ENCODE measurements at places on chromosomes 3 and 15.

DNA sequence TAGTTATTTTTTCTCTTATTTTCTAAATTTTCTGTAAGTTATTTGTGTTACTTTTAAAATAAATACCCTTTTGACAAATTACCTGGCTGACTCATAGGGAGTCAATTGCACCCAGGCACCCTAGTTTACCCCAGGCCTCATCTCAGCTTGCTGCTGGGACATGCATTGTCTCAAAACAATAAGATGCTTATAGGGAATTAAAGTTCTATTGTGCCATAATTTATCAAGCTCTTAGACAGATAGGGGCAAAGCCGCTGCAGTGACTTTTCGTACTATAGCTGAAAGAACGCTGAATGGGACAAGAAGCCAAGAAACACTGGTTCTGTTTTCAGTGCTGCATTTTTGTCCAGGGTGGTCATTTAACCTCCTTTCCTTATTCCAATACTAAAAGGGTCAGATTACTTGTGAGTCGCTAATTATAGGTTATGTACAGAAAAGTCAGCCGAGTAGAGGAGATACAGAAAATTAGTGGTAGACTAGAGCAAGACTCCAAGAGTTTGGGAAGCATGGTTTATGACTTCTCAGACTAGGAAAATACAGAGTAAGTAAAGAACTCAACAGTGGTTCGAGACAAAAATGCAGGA is 50.3 kb downstream of the EXD1 start:
- no peak overlapping the region for H3K27ac ChIP-seq
- no peaks in the 10 kb centered on the region for H3K27me3 ChIP-seq
- no peak overlapping the region for H3K4me3 ChIP-seq
- no peaks in the 10 kb centered on the region for H3K36me3 ChIP-seq

GRCh38 chr3:128424508-128425069 is 42.1 kb downstream of the DNAJB8 start:
- H3K27ac ChIP-seq = peak overlapping the region; percentile 44
- peaks cover 66% of the 10 kb centered on the region for H3K4me1 ChIP-seq
- H3K36me3 ChIP-seq = no peaks in the 10 kb centered on the region

DNA sequence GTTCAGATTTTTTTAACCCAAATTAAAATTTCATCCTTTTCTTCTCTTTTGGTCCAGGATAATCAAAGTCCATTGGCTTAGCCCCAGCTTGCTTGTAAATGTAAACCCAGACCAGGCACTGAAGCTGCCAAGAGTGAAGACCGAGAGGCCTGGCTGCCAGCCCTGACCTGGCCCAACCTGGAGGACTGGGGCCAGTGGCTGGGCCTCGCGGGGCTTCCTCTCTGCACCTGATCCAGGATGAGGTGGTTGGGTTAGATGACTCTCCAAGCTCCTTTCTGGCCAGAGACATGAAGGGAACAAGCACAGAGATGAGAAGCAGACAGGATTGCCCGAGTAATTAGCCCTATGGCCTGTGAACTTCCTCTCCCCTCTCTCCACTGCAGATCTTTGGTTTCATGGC is 50.6 kb downstream of the CMTM6 start:
- H3K27me3 ChIP-seq = no peaks in the 10 kb centered on the region
- H3K4me1 ChIP-seq = no peaks in the 10 kb centered on the region
- no peak overlapping the region for H3K27ac ChIP-seq
- peaks cover 3% of the 10 kb centered on the region for H3K36me3 ChIP-seq
- DNase-seq = no peak
- H3K4me3 ChIP-seq = no peak overlapping the region

GRCh38 chr3:132641837-132642538 is 17.6 kb downstream of the ACAD11 start:
- no peaks in the 10 kb centered on the region for H3K4me1 ChIP-seq
- H3K36me3 ChIP-seq = 0 out of 2 replicates have a peak, but pooled peaks cover 6% of the 10 kb centered on the region
- H3K27ac ChIP-seq = no peak overlapping the region
- peak; percentile 22 for DNase-seq

DNA sequence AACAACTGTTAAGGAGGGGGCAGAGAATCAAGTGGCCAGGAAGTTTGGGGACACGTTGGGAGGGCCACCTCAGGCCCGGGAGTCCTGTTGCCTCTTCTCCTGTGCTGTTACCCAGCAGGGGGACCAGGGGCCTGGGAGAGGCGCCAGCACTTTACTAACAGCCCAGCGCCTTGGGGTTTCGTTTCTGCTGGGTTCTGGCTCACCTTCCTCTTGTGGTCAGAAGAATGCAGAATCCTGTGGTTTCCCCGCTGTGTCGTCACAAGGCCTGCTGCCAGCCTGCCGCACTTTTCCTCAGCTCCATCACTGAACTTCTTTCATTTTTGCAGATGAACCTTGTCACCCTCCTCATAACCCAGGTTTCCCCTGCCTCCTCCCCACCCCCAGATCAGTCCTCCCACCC is 67.7 kb downstream of the SLC30A4 start:
- peak overlapping the region; percentile 7 for H3K27ac ChIP-seq
- DNase-seq = peak; percentile 73
- H3K4me3 ChIP-seq = peak overlapping the region; percentile 13
- H3K27me3 ChIP-seq = no peaks in the 10 kb centered on the region

- H3K36me3 ChIP-seq = no peaks in the 10 kb centered on the region
- no peak overlapping the region for H3K27ac ChIP-seq
- H3K4me3 ChIP-seq = no peak overlapping the region
- no peaks in the 10 kb centered on the region for H3K4me1 ChIP-seq
- DNase-seq = no peak
- H3K27me3 ChIP-seq = no peaks in the 10 kb centered on the region
Measured at GRCh38 chr3:48347500-48347899, 14.0 kb upstream of the SPINK8 start.

- peaks cover 6% of the 10 kb centered on the region for H3K4me1 ChIP-seq
- H3K36me3 ChIP-seq = peaks cover 75% of the 10 kb centered on the region
- no peaks in the 10 kb centered on the region for H3K27me3 ChIP-seq
- H3K27ac ChIP-seq = no peak overlapping the region
- DNase-seq = no peak
- H3K4me3 ChIP-seq = no peak overlapping the region
Measured at GRCh38 chr3:42635111-42635510, 18.4 kb upstream of the ZBTB47 start.

GRCh38 chr3:57006179-57006657 is 54.2 kb upstream of the SPATA12 start:
- no peaks in the 10 kb centered on the region for H3K27me3 ChIP-seq
- H3K4me1 ChIP-seq = peaks cover 39% of the 10 kb centered on the region
- peak overlapping the region; percentile 84 for H3K27ac ChIP-seq
- no peak for DNase-seq
- no peaks in the 10 kb centered on the region for H3K36me3 ChIP-seq
- H3K4me3 ChIP-seq = no peak overlapping the region

DNA sequence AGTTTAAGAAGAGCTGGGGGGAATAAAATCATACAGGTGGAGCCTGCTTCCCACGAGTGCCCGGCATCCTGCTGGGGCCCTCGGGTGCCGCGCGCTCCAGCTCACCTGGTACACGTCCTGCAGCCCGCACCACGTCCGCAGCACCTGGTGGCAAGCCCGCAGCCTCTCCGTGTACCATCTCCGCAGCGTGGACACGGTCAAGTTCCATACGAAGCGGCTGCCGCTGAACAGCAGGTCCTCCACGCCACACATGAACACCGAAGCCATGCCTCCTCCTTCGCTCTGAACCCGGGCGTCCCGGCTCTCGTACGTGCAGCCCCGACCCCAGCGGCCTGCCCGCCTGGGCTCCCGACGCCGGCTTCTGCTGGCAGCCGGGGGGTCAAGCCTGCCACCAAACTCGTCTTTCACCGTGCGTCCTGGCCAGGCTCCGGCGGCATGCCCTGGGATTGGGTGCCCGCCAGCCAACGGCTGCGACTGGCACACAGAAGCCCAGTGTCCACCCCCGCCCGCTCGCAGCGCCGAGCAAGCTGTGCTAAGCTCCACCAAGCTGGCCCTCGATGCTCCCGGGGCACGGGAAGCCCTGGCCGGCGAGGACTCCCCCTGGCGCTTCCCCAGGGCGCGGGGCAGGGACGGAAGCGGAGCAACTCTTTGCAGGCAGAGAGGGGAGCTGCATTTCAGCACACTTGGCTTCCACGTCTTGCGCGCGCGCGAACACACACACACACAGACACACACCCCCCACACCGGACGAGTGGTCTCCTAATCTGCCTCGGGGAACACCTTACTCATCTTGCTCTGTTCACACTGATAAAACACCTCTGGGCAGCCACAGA is at the start of gene FRMD4B:
FRMD4B (minus strand) TSS at position 366 of the 833 bp plus-strand sequence; CDS start at position 267, 99 bp downstream.
- H3K36me3 ChIP-seq = no peaks in the 10 kb centered on the region
- no peak within 1 kb of the TSS for H3K27ac ChIP-seq
- peaks cover 38% of the 10 kb centered on the region for H3K27me3 ChIP-seq
- H3K4me1 ChIP-seq = no peaks in the 10 kb centered on the region
- H3K4me3 ChIP-seq = no peak within 1 kb of the TSS

- DNase-seq = no peak
- no peaks in the 10 kb centered on the region for H3K4me1 ChIP-seq
- H3K27me3 ChIP-seq = no peaks in the 10 kb centered on the region
- H3K4me3 ChIP-seq = no peak overlapping the region
- H3K27ac ChIP-seq = no peak overlapping the region
Measured at GRCh38 chr3:23880703-23881339, 36.0 kb downstream of the NKIRAS1 start.

GRCh38 chr15:56241374-56242105 is 2.1 kb downstream of the RFX7 start:
- DNase-seq = no peak
- H3K4me3 ChIP-seq = no peak overlapping the region
- no peaks in the 10 kb centered on the region for H3K36me3 ChIP-seq

DNA sequence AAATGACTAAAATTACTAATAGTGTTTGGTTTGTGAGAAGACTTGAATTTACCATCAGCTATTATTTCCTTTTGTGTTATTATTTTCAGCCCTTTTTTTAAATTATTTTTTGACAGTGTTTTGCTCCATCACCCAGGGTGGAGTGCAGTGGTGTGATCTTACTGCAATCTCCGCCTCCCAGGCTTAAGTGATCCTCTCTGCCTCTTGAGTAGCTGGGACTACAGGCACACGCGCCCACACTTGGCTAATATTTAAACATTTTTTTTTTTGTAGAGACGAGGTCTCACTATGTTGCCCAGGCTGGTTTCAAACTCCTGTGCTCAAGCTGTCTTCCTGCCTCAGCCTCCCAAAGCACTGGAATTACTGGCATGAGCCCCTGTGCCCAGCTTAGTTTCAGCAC is 31.7 kb upstream of the UTS2B start:
- no peak for DNase-seq
- no peaks in the 10 kb centered on the region for H3K27me3 ChIP-seq
- H3K36me3 ChIP-seq = peaks cover 11% of the 10 kb centered on the region
- no peak overlapping the region for H3K4me3 ChIP-seq

- no peak for DNase-seq
- H3K4me1 ChIP-seq = no peaks in the 10 kb centered on the region
- H3K36me3 ChIP-seq = no peaks in the 10 kb centered on the region
Measured at GRCh38 chr15:88563638-88564037, 17.2 kb upstream of the DET1 start.

DNA sequence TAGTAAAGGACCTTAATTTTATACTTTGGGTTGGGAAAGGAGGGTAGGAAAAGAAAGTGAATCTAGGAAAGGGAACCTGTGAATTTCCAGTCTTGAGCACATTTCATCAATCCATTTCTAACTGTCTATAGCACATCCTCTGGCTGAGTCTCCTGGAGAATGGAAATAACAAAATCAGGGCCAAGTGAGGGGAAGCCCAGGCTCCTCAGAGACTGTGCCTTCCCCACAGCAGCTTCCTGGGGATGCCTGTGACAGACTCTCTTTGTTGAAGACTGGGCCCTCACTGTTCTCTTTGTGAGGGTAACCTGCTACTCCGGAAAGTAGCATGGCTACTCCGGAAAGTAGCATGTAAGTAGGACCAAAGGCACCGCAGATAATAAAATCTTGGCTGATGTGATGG is 22.6 kb upstream of the CSPG5 start:
- no peak overlapping the region for H3K27ac ChIP-seq
- peaks cover 14% of the 10 kb centered on the region for H3K36me3 ChIP-seq
- DNase-seq = no peak
- H3K4me1 ChIP-seq = no peaks in the 10 kb centered on the region

DNA sequence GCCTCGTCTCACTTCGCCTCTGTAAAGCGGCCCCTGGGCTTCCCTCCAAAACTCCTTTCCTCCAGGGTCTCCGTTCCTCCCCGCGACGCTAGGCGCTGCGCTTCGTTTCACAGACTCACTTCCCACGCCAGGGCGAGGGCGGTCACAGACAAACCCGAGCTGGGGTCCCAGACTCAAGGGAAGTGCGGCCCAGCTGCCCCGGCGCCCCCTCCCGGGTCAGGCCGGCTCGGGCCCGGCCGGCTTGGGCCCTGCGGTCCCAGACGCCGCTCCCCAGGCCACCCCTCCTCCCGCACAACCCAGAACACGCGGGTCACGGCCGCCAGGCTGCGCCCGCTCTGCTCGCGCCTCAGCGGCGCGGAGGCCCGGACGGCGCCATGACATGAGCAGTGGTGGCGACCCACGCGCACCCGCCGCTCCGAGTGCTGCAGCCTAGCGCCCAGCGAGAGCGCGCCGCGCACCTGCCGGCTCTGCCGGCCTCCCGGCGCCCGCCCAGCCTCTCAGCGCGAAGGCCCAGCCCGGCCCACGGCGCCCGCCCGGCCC is 547 bp downstream of the NUP210 start:
- H3K4me3 ChIP-seq = peak overlapping the region; percentile 67
- no peak for DNase-seq
- H3K27ac ChIP-seq = peak overlapping the region; percentile 86
- H3K27me3 ChIP-seq = no peaks in the 10 kb centered on the region

DNA sequence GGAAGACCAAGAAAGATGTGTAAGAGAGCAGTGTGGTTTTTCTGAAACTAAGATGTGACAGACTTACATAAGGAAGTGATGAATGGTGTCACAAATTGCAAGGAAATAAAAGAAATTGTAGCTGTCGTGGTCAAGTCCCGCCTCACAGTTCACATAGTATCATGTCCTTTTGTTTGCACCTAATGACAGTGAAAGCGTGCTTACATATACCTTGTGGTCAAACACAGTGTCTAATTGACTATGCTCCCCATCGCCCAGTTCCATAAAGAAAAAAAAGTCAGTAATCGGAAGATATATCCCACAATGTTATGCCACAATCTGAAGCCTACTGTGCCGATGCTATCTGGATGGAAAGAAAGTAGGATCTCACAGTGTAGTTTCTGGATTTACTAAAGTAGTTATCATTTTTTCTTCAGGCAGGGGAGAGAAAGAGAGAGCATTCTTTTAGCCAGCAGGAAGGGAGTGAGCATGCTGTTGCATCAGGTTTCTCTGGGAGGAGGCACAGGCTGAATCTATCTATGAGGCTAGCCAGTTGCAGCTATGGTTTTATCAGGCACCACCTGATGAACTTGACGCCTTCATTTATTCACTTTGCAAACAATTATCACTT is 9.8 kb upstream of the PLSCR1 start:
- H3K36me3 ChIP-seq = no peaks in the 10 kb centered on the region
- no peaks in the 10 kb centered on the region for H3K4me1 ChIP-seq
- no peaks in the 10 kb centered on the region for H3K27me3 ChIP-seq
- no peak for DNase-seq
- no peak overlapping the region for H3K4me3 ChIP-seq

DNA sequence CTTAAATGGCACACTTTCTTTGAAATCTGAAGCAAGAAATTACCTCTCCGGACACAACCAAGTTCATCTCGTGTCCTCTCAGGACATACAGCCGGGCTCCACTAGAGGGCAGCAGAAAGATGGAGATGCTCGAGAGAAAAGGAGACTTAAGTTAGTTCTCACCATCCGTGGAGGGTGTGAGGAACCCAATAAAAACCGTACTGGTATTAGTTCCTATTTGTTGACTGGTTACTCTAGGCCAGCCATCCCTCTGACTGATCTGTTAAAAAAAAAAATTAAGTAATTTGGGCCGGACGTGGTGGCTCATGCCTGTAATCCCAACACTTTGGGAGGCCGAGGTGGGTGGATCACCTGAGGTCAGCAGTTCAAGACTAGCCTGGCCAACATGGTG is 7.9 kb upstream of the CYP11A1 start:
- no peak overlapping the region for H3K27ac ChIP-seq
- no peak overlapping the region for H3K4me3 ChIP-seq
- peaks cover 12% of the 10 kb centered on the region for H3K27me3 ChIP-seq
- peak; percentile 77 for DNase-seq
- H3K4me1 ChIP-seq = peaks cover 26% of the 10 kb centered on the region

Measured in HCT116 (cell line).